ENCODE measurements at places on chromosomes 1 and 21. TPM values are rescaled to one million over a fixed set of nuclear protein-coding genes. Genes with fewer than 3 reads are reported as not detected.
A peak's percentile ranks its signal among the peaks of the same experiment; 100 is the strongest.

DNA sequence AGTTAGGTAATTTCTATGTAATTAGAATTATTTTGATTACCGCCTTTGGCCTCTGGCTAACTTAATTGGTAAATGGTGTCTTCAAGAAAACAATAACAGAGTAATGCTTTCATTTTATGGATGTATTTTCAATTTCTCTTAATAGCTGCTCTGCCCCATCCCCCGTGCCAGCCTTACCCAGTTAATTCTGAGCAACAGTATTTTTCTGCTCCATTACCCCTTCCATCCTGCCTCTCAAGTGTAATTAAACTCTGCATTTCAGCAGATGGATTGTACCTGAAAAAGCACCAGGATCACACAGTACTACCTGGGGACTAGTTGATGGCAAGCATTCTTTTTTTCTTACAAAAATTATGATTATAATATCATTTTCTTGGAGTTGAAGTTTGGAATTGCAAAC lies 104.2 kb downstream of the KIAA0319L start:
- no peak for DNase-seq

GRCh38 chr1:164641353-164641730 lies 82.4 kb downstream of the PBX1 start:
- DNase-seq, result no peak

GRCh38 chr1:109659997-109660690 lies 4.2 kb downstream of the GSTM4 start:
- DNase-seq, result no peak

GRCh38 chr1:2791027-2791760 lies 10.3 kb downstream of the TTC34 start:
- DNase-seq, result peak; percentile 13

Gene PYHIN1
- total RNA-seq, result 44.6 TPM

Gene LAMC1
- total RNA-seq, result 0.97 TPM

Gene GRHL3
- total RNA-seq, result not detected

DNA sequence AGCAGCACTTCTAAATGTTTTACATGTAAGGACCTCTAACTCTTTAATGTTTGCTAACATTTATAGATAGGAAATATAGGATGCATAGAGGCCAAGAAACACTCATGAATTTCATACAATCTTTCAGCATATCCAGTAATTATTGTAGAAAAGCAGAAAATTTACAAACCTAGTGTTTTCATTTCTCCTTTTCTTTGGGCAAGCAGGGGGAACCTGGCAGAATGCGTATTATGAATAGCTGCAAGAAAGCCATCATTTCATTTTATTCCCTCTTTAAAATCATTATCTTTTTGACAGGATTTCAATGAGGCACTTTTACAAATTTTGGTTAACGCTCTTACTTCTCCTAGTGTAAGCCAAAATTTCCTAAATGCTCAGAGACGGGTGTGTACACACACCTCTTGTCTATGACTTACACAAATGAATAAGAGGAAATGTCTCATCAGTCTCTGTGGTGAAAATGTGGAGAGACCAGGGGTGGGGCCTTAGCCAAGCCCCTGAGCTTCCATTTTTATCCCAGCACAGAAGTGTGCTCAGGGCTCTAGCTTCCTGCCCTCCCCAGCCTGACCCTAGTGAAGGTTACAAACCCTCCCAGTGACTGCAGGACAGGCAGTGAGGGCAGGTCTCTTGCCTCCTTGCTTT lies 91.6 kb downstream of the LRRC8C start:
- DNase-seq, result peak; percentile 46

DNA sequence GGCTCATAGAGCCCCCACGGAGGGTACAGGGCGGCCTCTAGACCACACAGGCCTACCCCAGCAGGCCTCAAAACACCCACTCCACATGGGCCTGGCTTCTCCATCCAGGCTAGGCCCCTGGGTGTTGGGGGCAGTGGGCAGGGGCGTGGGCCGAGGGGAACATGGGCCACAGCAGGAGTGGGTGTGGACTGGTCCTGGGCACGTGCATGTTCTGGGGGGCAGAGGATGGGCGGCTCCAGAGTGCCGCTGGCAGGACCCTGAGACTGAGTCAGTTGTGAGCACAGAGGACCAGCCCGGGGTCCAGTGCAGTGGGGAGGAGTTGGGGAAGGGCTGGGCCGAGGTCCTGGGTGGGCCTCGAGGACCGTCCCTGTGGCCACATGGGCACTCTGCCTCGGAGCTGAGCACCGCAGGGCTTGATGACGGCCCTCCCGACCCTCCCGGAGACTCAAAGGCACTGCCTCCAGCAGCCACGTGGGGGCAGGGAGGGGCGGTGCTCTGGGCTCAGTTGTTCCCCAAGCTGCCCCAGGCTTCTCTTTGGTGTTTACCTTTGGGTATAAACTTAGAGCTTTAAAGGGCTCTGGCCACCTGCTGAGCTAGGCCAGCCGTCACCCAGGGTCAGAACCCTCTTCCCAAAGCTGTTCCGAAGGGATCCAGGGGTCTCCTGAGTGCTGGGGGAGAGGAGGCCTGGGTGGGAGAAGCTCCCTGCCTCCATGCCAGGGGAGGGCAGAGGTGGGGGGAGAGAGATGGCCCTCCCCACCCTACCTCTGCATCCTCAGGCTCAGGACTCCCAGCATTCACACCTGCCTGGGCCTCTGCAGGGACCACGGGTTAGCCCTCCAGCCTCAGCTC lies 79.9 kb downstream of the MORN1 start:
- peak; percentile 61 for DNase-seq

Gene DHDDS
- 45.9 TPM for total RNA-seq

Gene NCAM2
- not detected for total RNA-seq

GRCh38 chr21:29187944-29188343 lies 57.5 kb downstream of the MAP3K7CL start:
- no peak for DNase-seq

Gene TFF3
- total RNA-seq, result not detected

DNA sequence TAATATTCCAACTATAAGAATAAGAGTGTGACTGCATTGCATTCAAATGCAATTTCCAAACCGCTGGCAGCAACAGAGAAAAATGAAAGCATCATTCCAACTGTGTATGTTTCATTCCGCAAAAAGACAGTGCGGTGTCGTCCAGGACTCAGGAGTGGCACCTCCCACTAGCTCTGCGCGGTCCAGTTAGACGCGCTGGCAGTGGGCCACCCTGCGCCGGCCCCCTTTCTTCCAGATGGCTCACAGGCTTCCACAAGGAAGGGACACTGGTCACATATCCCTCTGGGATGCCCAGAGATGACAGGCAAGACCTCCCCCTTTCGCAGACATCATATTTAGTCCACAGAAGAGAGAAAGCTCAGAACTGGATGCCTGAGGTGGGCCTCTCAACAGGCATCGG lies 11.9 kb downstream of the WRAP73 start:
- peak; percentile 19 for DNase-seq

- DNase-seq, result peak; percentile 0
These were observed 55.3 kb downstream of the GNB1 start for GRCh38 chr1:1835546-1835945.

GRCh38 chr1:157363660-157364140 lies 188.6 kb downstream of the FCRL5 start:
- no peak for DNase-seq

DNA sequence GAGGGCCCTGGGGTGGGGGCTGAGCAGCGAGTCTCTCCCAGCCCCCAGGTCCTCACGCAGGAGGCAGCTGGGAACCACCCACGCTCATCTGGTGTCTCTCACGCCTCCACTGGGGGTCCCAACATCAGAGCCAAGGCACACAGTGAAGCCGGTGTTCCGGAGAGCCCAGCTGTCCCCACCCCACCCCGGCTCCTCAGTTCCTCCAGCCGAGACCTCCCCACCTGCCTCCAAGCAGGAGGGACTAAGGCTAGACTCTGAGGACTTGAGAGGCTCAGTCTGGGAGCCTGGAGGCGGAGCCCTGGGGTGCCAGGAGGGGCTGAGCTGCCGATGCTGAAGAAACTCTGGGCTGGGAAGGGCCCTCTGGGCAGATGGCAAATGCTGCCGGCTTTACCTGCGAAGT lies 1.6 kb upstream of the HPCA start:
- DNase-seq, result no peak

GRCh38 chr1:165891111-165891860 lies 63.9 kb downstream of the UCK2 start:
- no peak for DNase-seq

DNA sequence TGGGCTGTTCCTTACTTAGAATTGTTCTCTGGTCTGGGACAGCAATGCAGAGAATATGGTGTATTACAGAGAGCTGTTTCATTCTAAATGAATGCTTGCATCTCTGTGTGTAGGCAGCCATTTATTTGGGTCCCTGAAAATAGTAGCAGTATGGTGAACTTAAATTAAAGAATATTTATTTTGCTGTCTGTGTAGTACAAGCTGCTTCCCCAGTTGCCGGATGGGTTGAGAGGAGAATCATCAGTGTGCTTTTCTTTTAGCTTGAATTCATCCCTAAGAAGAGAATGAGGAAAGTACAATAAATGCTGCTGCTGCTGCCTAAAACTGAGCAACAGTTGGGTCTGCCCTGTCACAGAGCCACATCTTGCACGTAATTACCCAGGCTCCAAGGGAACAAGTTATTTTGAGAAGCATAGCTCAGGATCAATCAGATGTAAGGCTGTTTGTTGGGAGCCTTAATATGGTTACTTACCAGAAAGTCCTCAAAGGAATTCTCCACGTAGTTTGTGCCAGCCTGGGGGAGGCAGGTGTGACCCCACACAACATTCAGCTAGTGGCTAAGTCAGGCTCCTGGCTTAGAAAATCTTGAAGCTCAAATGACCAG lies 16.6 kb downstream of the ACTN2 start:
- DNase-seq, result no peak

Gene FBLIM1
- total RNA-seq, result not detected

- DNase-seq, result no peak
These were observed at the start of gene NGF for GRCh38 chr1:115337633-115338456. Gene NGF, minus strand, starts transcription at chr1:115338249. Its CDS starts 51,454 bp downstream, at chr1:115286795.

- DNase-seq, result no peak
These were observed 19.1 kb upstream of the NCF2 start for GRCh38 chr1:183609313-183609712.

Gene ACOT11
- 1.0 TPM for total RNA-seq

- no peak for DNase-seq
These were observed 665 bp downstream of the DAB1 start for GRCh38 chr1:57423135-57423655.

Gene PEAR1
- total RNA-seq, result 0.28 TPM

GRCh38 chr1:48216941-48217340 lies 5.6 kb upstream of the SLC5A9 start:
- DNase-seq, result no peak

Gene PRUNE1
- total RNA-seq, result 23.2 TPM

GRCh38 chr1:1926886-1927660 lies 8.0 kb upstream of the TMEM52 start:
- no peak for DNase-seq

Gene TAL1
- not detected for total RNA-seq

Gene NBPF11
- 14.3 TPM for total RNA-seq

- no peak for DNase-seq
These were observed 140.0 kb downstream of the SLC45A1 start for GRCh38 chr1:8457760-8458381.

Gene SAMD11
- total RNA-seq, result 0.22 TPM

- DNase-seq, result no peak
These were observed 95.5 kb upstream of the MARK1 start for GRCh38 chr1:220432408-220432807.

- no peak for DNase-seq
These were observed 17.6 kb downstream of the NPHP4 start for GRCh38 chr1:5974631-5975030.

DNA sequence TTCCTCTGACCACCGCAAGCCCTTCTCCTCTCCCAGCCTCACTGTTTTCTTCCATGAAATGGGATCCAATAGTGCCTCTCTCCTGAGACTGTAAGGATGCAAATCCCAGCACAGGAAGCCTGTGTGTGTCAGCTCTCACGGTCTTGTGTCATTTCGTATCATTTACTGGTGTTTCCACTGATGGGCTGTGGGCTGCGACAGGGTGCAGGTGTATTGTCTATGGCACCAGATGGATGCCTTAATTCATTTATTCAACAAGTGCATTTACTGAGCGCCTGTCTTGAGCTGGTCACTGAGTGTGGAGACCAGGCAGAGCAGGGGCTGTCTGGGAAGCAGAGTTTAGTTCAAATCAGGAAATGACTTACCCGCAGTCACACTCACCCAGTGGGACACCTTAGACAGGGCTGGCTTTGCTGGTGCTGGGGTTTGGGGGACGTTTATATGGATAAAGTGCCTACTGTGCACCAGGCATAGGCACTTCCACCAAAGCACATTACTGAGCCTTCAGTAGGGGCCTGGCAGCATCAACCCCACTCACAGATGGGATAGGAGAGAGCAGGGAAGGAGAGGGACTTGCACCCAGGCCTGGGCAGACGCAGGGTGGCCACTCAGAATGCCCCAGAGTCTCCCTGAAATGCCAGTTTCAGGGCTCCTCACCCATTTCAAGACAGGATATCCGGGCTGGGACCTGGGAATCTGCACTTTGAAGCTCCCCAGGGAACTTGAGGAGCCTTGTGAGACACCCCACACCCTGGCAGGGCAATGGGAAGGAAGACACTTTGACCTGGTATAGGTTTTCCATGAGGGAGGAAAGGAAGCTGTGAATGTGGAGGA lies 398.9 kb downstream of the MATN1 start:
- no peak for DNase-seq

Gene CDC20
- 107 TPM for total RNA-seq

DNA sequence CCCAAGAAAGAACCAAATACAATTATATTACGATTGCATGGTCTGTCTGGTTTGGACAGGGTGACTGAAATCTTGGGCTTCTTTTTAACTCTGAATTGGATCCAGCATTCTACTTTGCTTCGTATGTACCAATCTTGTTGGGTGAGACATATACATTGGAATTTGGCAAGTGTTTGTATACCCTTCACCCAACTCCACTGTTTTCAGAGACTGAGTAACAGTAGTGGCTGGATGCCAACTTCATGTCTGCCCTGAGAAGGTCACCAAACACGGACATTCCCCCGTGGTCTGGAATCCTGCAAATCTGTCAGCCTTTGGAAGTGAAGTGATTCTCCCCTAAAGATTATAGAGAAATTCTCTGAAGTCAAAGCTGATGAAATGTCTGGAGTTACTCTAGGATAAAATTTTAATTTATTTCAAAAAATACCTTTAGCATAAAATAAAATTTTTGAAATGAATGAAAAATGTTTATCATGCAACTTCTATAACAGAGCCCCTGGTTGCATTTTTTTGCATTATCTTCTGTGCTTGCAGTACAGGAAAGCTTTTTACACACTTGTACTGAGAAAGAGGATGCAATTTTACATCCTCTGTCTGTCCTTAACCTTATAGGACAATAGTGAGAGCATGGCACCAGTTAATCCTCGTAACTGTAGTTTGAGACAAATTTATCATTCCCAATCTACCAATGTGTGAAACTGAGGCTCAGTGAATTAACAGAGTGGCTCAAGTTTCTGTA lies 201.8 kb downstream of the DISC1 start:
- no peak for DNase-seq

GRCh38 chr1:237921306-237921705 lies 30.6 kb upstream of the ZP4 start:
- no peak for DNase-seq

Gene CGN
- total RNA-seq, result 0.33 TPM

Gene CD53
- 415 TPM for total RNA-seq

GRCh38 chr1:115437196-115437595 lies 99.1 kb upstream of the NGF start:
- DNase-seq, result no peak

GRCh38 chr1:76607717-76608116 lies 259.6 kb upstream of the ST6GALNAC5 start:
- no peak for DNase-seq

- no peak for DNase-seq
These were observed 14.6 kb upstream of the PAPPA2 start for GRCh38 chr1:176448340-176448739.

GRCh38 chr21:44626262-44626661 lies 631 bp upstream of the KRTAP10-9 start:
- DNase-seq, result no peak

- no peak for DNase-seq
These were observed 1441.7 kb downstream of the PLA2G4A start for GRCh38 chr1:188270497-188270896.

Gene FOXD3
- total RNA-seq, result not detected

Gene CYP4A11
- total RNA-seq, result not detected

Gene SYCP1
- total RNA-seq, result not detected

Measured in activated naive CD8-positive, alpha-beta T cell treated with anti-CD3 and anti-CD28 coated beads, Interleukin-2, amount 10 ng/mL, durations not matched to agents 7 days and 5 days (primary cell).